ENCODE measurements at places on chromosomes 5 and 9.

GRCh38 chr5:35003018-35003957, 44.5 kb downstream of the AGXT2 start:
- DNase-seq = peak; percentile 21

DNA sequence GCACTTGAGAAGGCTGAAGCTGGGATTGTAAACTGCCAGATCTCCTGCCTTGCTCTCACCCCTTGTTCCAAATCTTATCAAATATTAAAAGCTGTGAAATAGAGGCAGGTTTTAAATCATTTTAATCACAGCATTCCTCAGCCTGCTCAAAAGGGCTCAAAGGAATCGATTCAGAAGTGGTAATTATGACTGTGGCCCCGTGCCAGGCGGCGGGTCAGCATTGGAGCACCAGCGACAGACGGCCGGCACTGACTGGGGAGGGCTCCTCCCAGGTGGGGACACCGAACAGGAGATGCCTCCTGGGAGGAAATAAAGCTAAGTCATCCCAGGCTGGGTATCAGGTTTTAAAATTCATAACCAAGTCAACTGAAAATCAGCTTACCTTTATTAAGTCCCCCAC, 66.7 kb downstream of the KCNIP1 start:
- no peak for DNase-seq

DNA sequence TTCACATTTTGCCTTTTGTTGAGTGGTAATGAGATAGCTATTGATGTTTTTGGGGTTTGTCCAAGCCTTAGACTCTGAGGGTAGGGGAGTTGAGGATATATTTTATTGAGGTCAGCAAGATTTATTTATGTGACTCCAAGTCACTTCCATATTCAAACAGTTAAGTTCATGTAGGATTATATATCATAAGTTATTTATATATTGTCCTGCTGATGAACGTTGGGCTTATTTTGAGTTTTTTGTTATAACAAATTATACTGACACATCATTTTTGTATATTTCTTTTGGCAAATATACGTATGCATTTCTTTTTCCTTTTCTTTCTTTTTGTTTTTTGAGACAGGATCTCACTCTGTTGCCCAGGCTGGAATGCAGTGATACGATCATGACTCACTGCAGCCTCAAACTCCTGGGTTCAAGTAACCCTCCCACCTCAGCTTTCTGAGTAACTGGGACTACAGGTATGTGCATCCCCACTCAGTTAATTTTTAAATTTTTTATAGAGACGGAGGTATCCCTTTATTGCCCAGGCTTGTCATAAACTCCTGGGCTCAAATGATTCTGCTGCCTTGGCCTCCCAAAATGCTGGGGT, 23.5 kb upstream of the IL12B start:
- no peak for DNase-seq

DNA sequence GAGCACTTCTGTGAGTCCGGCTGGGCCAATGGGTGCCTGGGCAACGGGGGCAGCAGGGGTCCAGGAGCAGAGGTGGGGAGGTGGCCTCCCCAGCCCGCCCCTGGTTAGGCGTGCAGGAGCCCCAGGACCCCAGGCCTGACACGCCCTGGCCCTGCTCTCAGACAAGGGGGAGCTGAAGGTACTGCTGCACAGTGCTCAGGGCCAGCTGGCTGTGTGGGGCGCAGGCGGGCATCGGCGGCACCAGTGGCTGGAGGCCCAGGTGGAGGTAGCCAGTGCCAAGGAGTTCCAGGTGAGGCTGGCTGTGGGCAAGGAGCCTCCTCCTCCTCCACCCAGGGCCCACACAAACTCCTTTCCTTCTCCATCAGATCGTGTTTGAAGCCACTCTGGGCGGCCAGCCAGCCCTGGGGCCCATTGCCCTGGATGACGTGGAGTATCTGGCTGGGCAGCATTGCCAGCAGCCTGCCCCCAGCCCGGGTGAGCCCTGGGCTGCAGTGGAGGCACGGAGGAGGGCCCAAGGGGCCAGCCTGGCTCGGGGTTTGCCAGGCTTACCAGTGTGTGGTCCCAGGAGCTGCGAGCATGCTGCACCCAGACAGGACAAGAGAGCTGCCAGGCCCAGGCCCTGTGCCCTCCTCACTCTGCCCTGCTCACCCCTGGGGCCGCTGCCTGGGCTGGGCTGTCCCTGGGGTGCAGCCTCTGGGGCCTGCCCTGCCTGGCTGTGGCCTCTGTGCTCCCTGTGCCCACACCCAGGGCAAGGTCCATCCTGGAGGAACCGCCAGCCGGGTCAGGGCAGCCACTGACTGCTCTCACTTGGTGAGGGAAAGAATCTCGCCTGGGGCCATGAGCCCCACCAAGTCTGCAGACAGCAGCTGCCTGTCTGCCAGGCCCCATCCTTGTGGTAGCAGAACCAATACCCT, 7.0 kb downstream of the MAMDC4 start:
- no peak for DNase-seq

DNA sequence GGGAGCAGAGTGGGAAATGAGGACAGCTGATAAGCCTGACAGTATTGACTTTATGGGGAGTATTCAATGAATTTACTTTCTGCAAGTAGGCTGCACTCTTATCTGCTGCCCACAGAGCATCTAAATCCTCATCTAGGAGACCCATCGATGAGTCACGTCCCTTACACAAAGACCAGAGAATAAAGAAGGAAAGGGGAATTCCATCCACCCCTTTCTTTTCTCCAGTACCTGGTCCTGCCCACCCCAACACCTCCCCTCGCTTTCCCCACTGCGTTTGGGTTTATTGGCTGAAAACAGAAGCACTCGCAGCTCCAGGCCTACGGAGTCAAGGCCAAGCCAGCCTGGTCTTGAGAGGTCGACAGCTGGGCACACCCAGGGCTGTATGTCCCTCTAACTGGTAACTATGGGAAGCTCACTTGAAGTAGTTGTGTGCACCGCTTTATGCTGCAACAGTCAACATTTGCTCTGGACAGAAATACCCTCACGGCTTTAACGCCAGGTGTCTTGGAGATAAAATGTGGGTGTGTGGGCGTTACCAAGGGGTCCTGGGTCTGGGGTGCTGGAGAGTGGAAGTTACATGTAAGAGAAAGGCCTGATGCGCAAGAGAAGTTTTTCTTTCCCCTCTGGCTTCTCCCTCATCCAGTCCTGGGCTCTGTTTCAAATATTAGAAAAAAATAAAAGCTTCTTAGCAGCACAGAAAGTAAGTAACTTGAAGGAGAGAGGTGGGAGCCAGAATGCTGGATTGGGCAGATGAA, 14.5 kb upstream of the TAL2 start:
- no peak for DNase-seq

GRCh38 chr5:30808996-30809395, 384.5 kb upstream of the CDH6 start:
- DNase-seq = no peak

DNA sequence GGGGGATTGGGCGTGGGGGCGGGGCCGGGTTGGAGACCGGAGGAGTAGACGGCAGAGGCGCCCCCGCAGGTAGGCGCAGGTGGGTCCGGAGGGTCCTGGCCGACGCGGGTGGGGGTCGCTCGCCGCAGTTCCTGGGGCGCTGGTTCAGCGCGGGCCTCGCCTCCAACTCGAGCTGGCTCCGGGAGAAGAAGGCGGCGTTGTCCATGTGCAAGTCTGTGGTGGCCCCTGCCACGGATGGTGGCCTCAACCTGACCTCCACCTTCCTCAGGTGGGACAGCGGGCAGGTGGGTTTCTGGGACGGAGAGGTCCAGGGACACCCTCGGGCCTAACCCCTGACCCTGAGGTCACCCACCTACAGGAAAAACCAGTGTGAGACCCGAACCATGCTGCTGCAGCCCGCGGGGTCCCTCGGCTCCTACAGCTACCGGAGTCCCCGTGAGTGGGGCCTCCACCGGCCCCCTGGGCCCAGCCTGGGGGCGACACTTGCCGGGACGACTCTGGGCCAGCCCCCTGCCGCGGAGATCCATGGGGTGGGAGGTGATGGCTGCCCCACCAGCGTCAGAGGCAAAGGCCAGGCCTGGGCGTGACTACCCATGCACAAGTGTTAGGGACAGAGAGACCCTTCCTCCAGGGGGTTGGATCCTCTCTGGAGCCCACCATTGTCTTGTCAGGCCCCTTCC, 1.7 kb downstream of the PTGDS start:
- DNase-seq = no peak

DNA sequence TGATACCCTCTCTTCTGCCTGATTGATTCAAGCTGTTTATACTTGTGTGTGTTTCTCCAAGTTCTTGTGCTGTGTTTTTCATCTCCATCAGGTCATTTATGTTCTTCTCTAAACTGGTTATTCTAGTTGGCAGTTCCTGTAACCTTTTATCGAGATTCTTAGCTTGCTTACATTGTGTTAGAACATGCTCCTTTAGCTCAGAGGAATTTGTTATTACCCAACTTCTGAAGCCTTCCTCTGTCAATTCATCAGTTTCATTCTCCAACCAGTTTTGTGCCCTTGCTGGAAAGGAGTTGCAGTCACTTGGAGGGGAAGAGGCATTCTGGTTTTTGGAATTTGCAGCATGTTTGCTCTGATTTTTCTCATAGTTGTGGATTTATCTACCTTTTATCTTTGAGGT, 126.2 kb upstream of the FTMT start:
- no peak for DNase-seq

- DNase-seq = no peak
These were observed 43.0 kb downstream of the STOM start for GRCh38 chr9:121326901-121327613.

GRCh38 chr5:177490992-177491391, 6.4 kb downstream of the PDLIM7 start:
- DNase-seq = no peak

GRCh38 chr5:36653044-36653705, 46.8 kb downstream of the SLC1A3 start:
- DNase-seq = no peak

DNA sequence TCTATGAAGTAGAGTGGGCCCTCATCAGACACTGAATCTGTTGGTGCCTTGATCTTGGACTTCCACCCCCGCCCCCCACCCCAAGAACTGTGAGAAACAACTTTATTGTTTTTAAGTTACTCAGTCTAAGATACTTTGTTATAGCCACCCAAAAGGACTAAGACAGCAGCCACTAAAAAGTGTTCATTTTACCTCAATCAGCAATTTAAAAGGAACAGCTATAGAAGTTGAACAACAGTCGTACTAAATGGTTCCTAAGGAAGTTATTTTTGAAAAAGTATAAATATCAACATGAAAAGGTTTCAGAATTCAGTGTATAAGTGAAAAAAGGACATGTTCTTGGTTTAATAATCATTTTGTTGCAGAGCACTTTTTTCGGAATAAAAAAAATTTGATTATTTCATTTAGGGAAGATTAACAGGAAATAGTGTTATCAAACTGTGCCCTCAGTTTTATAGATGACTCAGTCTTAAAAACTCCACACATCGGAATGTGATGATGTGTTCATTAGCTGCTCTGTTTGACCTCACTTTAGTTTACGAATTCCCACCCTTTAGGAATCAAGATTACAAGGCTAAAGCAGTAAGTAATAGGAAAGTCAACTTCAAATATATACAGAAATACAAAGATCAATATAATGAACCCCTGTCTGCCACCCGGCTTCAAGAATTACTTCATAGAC, 71.2 kb downstream of the MTAP start:
- no peak for DNase-seq

- DNase-seq = no peak
These were observed 8.6 kb downstream of the BHMT start for GRCh38 chr5:79120221-79120620.

DNA sequence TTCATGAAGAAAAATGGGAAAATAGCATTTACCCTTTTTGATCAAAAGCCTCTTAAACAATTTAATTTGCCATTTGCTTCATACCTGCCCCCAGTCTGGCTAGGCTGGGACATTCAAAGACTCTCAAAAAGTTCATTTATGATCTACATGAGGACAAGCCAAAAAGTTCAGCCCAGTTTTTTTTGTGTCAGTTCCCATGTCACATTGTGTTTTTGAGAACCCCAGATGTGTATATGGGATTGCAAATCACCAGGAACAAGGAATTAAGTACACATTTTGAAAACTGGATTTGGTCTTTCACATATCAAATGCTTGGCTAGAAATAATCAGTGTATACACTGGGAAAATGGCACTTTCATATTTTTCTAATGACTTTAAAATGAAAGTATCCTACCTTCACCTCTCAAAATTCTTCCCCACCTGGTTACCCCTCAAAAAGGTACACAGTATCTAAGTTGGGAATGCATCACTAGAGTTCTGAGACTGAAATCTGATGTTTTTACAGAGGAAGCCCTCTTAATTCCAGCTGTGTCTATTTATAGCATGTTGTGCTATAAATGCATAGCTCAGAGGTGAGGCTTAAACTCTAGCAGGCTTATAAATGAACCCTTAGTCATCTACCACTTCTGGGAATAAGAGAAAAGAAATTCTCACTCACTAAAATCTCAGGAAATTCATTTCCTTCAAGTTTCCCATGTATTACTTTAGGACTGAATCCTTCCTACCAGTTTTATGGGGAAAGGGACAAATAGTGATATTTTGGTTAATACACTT, 9.3 kb downstream of the STOM start:
- no peak for DNase-seq
